ENCODE measurements at places on chromosomes 7 and 10.

DNA sequence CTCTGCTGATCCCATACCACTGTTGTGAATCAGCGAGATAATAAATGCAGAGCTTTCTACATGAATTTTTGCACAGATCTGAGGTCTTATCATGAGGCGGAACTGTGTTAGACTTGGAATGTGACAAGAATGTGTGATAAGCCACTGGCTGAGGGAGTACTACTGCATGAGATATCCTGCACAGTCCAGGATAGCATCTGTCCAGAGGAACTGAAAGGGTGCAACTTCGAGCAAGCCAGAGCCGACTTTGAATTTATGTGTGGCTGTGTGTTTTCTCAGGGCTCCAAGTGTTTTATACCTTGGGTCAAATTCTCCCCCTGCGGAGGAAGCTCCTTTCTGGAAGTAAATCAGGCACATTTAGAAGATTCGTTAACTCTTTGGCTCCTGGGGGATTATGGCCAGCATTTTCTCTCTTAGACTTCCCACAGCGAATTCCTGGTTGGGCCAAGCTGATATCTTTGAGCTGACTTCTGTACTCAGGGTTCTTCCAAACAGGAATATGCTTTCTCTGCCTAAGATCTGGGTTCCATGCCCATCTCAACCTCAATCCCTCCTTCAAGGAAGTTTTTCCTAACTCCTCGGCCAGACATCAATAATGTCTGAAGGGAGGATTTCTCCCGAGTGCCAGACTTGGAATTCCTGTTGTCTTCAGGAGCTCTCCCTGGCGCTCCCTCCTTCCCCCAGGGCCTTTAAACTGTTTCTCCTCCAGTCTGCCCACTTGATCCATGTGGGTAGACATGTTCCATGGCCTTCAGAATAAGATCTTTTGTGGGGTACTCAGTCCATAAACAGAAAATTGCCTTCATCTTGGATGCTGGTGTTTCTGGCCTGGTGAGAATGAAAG lies 2.5 kb upstream of the MEST start:
- no peak for DNase-seq

- no peak for DNase-seq
Measured at GRCh38 chr7:92987095-92987494, 130.7 kb downstream of the SAMD9 start.

DNA sequence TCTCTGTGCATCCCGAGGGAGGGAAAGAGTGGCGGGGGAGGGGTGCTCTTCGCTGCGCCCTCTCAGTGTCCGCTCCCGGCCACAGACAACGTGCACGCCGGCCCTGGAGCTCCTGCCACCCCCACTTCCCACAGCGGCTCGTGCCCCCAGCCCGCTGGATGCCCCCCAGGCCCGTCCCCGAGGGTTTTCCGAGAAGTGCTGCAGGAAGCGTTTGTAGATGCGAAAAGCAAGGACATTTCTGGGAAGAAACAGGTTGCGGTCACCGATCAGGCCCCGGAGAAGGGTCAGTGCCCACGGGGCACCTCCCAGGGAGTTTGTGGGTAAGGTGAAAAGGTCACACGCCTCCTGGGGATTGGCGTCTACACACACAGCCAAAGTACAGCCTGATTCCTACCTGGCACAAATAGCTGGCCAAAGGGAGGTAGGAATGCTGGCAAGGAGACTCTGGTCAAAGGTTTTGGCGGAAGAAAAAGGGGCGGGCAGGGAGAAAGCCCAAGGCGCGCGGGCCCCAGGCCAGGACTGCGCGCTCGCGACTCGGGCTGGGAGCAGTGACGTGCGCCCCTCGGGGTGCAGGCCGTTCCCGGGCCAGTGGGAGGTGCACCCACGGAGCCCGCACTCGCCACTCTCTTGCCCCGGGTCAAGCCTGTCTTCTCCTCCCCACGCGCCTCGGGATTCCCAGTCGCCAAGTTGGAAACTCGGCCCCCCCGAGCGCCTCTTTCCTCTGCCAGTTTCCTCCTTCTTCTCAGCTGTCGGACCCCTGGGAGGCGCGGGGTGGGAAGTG lies 1.5 kb upstream of the NRP1 start:
- DNase-seq: no peak

DNA sequence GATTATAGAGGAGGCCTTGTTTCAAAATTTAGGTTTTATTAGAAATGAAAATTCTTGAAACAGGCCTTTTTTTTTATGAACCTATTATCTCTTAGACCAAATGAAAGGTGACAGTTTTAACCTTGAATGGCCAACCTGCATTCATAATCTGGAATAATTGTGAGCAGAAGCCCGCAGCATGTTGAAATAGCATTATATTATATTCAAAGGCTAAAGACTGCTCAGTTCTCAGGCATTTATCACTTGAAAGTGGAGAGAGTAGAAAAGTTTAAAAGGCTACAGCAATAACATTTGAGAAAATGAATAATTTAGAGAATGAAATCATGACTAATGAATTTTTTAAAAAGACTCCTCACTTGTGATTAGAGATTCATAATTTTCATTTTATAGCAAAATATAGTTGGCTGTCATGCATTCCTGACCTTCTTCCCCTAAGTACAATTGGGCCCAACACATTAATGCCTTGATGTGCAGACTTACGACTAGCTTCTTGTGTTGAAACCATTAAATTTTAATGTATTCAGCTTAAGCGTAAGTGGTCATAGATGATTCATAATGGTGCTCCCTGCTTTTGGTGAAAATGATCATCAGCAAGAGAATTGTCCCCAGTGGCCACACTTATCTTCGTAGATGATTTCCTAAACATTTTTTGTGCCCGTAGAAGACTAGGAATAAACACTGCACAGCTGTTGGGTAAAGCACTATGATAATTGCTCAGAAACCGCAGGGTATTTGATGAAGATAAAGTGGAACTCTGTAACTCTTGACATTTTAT lies 346.6 kb upstream of the BMPER start:
- DNase-seq: no peak

GRCh38 chr10:93180482-93180931 lies 106.8 kb downstream of the CYP26A1 start:
- no peak for DNase-seq

- DNase-seq: no peak
Measured at GRCh38 chr10:16792675-16793074, 24.5 kb downstream of the RSU1 start.

GRCh38 chr7:94907026-94907810 lies at the start of gene PPP1R9A:
PPP1R9A (plus strand) TSS chr7:94907594; CDS start chr7:94910114, 2,520 bp downstream.
- DNase-seq: peak; percentile 47

GRCh38 chr7:102426268-102427018 lies 6.9 kb upstream of the ORAI2 start:
- no peak for DNase-seq

DNA sequence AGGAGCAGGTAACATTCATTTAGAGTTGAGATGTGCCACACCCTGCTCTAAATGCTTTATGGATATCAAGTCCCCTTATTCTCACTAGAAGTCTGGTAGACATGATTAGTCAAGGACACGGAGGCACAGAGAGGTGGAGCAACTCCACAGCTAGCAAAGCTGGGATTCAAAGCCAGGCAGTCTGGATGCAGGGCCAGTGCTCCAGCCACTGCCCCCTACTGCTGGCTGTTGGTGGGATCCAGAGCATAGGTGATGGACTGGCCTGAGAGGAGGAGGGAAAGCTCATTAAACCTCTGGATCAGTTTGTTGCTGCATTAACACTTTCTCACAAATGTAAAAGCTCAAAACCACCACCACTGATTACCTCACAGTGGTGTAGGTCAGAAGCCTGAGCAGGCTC lies 22.6 kb upstream of the KBTBD2 start:
- no peak for DNase-seq

- no peak for DNase-seq
Measured at GRCh38 chr7:101319401-101319800, 2.2 kb downstream of the IFT22 start.

DNA sequence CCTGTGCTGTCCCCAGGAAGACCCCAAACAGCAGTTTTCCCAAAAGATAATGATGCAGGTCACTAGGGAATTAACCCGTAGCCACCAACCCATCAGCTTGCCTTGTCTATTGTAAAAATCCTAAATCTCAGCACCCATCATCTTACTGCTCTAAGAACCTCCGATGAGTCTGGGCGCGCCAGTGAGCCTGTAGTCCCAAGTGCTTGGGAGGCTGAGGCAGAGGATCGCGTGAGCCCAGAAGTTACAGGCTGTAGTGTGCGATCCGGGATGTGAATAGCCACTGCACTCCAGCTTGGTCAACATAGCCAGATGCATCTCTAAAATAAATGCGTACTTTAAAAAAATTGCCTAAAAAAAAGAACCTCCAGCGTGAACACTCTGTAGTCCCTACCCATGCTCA lies 951 bp downstream of the AS3MT start:
- no peak for DNase-seq

DNA sequence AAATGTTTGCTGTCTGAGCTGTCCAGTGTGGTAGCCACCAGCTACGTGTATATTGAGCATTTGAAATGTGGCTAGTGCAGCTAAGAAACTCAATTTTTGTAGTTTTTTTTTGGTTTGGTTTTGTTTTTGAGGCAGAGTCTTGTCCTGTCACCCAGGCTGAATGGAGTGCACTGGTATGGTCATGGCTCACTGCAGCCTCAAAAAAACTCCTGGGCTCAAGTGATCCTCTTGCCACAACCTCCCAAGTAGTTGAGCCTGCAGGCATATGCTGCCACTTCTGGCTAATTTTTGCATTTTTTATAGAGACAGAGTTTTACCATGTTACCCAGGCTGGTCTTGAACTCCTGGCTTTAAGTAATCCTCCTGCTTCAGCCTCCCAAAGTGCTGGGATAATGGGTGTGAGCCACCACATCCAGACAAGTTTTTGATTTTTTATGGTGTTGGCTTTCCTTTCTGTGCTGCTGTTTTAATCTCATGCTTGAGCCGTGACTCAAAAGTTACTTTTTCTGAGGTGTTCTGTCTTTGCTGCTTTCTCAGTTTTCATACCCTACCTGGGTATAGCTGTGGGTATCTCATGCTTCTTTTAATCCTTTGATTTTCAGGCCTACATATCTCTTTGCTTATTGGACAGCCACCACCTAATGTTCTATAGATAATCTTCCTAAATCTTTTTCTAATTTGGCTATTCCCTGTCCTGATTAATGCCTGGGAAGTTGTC lies 16.0 kb downstream of the WAC start:
- no peak for DNase-seq

- DNase-seq: peak; percentile 51
Measured at GRCh38 chr7:37916673-37917660, at the start of gene SFRP4. SFRP4 (minus strand) TSS chr7:37916817; CDS start chr7:37916537, 280 bp downstream.

DNA sequence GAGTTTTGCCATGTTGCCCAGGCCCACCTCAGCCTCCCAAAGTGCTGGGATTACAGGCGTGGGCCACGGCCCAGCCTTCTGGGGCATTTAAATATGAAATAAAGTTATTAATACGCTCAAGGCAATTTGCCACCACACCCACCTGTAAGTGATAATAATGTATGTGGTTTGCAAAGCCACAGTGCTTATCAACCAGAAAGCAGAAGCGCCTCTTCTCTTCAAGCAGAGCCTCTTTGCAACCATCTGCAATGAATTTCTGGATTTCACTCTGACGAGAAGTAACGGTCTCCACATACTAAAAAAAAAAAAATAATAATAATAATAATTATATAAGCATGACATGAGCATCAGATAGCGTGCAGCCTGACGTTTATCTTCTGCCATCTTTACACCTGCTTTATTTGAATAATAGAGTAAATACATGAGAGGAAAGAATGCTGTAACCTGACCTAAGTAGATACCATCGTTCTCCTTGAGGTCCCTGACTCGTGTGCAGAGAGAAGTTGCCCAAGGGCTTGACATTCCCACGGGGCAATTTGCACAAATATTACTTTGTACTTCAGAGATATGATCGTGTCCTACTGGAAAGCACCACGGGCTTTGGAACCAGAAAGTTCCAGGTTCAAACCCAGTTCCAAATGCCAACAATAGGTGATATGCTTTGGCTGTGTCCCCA lies 34.0 kb downstream of the BRI3 start:
- no peak for DNase-seq

DNA sequence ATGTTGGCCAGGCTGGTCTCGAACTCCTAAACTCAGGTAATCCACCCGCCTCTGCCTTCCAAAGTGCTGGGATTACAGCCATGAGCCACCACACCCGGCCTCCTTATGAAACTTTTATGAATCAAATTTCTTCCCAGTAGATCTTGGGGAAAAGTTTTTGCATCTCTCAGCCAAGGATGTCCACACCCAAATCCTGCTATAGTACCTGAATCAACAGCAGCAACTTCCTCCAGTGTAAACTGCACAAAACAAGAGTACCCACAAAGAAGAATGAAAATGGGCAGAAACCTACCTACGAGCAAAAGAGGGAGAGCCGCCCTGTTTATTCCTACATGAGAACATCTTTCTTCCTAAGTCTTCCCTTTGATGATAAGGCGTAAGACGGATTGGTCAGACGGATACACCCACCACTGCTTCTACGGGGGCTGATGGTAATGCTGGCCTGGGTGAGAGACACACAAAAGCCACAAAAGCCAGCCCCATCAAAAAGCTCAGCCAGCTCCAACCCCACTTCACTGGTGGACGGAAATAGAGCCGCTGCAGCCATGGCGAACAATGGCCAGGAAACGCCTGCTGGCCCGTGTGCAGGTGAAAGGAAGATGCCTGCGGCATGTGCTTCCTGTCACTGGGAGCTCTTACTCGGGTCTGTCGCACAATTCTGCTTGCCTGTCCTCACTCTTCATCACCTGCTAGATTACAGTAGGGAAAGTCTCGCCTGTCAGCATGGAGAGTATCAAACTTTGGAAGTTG lies 10.4 kb downstream of the JCAD start:
- no peak for DNase-seq

DNA sequence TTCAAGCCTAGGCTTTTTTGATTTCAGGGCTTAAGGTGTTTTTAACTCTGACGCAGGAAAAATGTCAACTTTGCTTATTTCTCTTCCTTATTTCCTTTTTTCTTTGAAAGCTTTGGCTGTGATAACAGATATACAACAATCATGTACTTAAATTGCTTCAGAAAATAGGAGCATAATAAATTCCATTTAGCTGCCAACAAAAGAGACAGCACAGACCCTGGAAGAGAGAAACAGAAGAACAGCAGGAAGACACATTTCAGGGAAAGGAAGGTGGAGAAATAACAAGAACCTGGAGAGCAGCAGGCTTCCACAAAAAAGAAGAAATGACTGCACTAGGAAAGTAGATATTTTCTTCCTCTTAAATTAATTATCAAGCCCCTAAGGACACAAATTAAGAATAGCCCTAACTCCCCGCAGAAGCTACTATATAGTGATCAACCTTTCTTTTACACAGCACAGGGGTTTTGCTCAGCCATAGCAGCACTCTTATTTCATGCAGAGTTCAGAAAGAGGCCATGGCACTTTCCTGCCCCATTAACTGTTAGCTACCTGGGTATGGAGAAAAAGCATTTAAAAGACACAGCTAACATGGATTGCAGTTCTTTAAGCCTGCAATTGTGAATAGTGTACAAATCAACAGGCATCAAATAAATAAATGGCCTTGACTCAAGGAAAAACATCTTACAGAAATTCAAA lies 61.5 kb downstream of the IQUB start:
- DNase-seq: no peak

GRCh38 chr7:78254726-78255055 lies 456.1 kb downstream of the PHTF2 start:
- no peak for DNase-seq

DNA sequence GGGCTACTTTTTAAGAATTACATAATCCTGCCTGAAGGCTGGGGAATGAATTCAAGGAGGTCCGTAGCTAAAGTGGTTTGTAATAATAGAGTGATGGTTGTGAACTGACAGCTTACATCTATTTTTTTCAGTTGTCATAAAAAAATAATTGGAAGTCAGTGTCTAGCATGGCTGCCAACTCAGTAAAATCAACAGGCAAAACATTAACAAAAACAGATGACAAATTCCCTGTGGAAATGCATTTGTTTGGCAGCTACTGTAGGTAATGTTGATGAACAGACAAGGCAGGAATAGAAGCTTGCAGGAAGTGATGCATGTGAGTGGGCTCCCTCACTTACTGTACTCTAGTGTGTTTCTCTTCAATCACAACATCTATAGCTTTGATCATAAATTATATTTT lies 766.0 kb upstream of the POT1 start:
- no peak for DNase-seq

Data from NT2/D1 (cell line).